Hypothalamus (tissue), 51 donors: ENCODE measurements at places on chromosomes 3 and 15.

DNA sequence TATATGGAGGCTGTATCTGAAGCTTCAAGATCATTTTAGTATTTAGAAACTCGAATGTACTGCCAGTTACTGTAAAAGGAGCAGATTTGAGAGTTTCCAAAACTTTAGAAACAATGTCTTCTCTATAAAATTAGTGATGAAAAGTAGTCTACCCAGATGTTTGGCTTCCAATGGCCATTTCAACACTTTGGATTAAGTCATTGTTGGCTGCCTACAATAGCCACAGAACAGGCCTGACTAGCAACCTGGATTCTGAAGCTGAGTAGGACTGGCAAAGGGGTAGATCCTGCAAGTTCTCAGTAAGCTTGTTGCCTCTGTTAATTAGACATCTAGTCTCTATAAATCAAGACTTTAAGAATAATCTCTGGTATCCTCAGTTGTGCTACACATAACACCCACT, 239.0 kb upstream of the KCNMB2 start:
- no peak for DNase-seq

DNA sequence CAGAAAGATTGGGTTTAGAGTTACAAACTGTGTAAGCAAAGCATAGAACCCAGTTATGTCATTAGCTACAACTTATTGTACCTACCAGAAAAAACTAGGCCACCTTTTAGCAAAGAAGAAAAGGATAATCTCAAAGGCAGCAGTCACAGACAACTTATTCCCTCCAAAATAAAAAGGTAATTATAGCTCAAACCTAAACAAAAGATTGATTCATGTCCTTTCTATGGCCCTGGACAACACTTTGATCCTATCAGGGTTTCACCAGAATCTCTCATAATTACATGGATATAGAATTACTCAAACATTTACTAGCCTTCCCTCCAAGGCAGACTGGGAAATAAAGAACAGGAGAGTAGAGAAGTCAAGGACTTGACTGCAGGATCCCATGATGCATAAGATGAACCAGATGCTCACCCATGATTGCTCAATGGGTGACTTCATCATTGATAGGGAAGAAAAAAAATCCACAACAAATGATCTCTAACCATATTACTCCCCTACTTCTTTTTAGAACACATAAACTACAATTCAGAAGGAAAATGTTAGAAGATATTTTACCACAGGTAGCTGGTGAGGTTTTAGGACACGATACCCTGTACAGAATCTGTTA, 17.4 kb downstream of the DET1 start:
- DNase-seq = no peak

DNA sequence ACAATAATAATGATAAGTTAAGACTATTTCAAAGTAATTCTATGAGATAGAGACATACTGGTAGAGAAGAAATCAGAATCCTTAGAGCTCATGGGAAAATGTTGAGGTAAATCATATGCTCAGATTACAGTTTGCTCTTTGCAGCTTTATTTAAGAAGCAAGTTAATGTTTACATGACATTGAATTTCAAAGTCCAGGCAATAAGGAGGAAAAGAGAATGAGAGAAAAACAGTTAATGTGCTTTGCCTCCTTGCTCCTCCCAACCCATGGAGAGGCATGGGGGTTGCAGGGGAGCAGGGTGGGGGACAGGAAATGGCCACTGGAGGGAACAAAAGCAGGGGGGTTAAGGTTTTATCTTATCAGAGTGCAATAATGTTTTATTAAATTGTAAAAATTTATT, 42.2 kb upstream of the ZBTB38 start:
- no peak for DNase-seq

- no peak for DNase-seq
These were observed 48.2 kb upstream of the TEX264 start for GRCh38 chr3:51622868-51623267.

DNA sequence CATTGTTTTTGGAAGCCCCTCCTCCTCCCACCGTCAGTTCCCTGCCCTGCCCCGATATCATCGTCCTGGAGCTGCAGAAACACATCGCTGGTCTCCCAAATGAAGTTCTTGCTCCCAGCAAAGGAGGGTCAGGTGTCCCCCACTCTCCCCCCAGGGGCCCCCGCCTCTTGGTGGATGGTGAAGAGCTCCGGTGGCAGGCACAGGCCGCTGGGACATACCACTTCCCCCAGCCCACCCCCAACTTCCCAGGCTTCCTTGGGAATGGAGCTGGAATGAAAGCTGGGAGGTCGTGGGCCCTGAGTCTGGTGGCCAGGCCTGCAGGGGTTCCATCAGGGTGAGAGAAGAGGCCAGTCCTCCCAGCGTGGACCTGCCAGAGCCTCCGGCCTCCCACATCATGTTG, 137.7 kb downstream of the CHSY1 start:
- no peak for DNase-seq

DNA sequence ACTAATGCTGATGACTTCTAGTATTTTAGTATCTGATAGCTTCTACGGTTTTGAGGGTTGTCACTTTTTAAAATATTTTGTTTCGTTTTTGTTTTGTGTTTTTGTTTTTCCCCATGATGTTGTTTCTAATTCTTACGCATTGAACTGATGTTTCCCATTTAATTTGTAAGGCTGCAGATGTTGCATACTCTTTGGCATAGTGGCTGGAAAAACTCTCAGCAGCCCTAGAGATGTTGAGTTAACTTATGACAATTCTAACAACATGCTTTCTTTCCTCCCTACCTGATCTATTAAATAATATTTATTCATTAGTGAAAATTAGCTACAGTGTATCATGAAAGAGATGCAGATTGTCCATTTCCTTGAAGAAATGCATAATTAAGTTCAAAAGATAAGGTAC, 559.3 kb upstream of the GRM7 start:
- DNase-seq = no peak

DNA sequence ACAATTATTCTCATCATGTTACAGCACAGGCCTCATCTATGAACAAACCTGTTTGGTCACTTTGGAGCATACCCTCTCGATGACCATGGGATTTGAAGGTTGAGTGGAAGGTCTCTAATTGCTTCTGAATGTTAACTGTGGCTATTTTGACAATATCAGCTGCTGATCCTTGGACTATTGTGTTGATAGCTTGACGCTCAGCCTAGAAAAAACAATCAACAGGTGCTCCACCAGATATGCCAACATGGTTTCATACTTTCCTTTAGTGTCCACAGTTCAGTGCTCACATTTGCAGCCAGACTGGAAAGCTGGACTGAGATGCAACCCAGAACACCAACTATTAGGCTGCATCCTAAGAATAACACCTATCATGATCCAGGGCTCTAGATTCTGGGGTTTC, 109.7 kb downstream of the POLQ start:
- no peak for DNase-seq

GRCh38 chr3:56997675-56998074, 62.8 kb upstream of the SPATA12 start:
- DNase-seq = no peak

GRCh38 chr3:161050935-161051334, 54.2 kb downstream of the B3GALNT1 start:
- no peak for DNase-seq

DNA sequence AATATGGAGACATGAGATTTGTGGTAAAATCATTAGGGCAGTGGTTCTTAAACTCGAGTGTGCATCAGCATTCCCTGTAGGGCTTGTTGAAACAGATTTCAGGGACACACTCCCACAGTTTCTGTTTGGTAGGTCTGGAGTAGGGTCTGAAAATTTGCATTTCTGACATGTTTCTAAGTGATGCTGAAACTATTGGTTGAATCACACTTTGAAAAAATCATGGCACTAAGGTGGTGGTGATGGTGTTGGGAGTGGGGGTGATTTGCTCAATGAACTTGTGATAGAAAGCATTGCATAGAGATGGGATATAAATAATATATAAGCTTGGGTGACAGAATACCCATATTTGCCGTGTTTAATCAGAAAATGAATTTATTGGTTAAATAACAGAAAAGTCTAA, 11.3 kb downstream of the MITF start:
- DNase-seq = no peak

GRCh38 chr3:177385831-177386301, 188.6 kb upstream of the TBL1XR1 start:
- DNase-seq = no peak

DNA sequence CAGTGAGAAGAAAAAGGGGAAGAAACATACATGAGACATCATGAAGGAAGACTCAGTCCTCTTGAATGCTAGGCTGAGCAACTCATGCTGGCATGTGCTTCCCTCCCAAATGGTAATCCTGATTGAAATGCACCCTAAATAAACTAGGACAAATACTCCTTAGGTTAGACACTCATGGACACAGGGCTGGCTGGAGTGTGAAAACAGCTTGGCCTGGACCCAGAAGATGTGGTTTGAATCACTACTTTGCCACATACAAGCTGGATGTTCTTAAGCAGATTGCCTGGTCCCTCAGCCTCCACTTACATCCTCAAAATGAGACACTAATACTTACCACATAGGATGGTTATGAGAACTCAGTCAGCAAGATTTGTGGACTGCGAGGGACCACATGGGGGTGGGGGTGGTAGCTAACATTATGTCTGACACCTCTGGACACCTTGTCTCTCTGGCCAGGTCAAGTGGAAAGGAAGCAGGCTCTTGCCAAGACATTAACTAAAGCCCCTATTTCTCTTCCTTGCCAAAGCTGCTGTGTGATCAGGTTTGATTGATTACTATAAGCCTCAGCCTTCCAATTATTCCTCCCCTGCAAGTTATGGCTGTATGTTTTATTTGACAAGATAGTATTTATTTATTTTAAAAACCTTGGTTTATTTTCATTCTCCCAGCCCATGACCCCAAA, 138.9 kb upstream of the SLC7A14 start:
- DNase-seq = no peak

DNA sequence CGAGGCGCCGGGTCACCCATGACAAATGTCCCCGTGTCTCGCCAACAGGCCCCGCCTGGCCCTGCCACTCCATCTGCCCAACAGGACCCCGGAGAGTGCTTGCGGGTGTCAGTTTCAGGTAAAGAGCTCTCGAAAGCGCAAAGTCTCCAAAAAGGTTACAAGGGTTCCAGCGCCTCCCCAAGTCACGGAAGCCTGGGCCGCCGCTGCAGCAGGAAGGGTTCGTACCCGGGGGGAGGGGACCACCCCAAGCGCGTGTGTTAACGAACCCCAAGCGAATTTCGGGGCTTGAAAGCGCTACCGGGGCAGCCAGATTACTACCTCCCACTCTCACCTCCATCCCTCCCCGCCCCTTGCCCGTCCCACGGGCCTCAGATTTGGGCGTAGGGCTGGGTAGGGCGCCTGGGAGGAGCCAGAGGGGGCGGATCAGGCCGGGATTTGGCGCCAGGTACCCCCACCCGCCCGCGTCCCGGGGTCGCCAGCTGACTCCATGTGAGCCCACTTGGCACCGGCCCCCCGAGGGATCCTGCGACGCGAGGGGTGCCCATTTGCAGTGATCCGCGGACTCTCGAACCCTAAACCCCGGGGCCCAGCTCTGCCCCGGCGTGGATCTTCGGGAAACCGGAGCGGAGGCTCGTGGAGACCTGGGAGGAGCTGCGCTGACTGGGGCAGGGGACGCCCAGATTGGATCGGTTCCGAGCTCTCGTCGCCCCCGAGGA, 85.9 kb downstream of the NR2F2 start:
- no peak for DNase-seq

GRCh38 chr3:30649572-30650318, 43.3 kb downstream of the TGFBR2 start:
- no peak for DNase-seq

DNA sequence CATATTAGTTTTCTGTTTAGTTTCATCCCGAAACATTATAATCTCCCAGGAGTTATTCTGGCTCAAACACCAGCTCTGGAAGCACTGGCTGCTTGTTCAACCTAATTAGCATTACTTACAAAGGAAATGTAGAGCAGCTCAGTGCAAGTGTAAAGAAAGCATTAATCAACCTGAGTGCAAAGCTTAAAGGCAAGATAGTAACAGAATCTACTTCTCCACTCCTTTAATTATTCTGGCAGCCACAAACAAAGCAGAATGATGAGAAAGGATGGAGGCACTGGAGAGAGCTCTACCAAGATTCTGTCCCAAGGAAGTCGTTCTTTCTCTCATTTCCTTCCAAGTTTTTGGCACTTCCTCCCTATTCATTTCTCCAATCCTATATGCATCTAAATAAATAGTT, 1384.0 kb downstream of the ZPLD1 start:
- no peak for DNase-seq

DNA sequence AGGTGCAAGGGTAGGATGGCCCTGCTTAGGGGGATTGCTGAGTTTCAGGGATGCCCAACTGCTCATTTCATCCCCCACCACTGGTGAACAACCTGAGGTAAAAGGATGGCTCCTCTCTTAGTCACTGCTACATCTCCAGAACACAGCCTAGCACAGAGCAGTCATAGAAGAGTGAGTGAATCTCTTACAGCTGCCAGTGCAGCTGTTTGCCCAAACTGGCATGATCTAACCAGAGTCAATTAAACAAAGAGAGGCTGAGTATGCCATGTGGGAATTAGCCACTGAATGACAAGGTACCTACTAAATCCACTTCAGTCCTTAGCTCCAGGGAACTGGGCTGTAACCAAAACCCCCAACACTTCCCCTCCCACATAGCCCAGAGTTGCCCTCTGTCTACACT, 6.8 kb upstream of the NCKIPSD start:
- DNase-seq = no peak

DNA sequence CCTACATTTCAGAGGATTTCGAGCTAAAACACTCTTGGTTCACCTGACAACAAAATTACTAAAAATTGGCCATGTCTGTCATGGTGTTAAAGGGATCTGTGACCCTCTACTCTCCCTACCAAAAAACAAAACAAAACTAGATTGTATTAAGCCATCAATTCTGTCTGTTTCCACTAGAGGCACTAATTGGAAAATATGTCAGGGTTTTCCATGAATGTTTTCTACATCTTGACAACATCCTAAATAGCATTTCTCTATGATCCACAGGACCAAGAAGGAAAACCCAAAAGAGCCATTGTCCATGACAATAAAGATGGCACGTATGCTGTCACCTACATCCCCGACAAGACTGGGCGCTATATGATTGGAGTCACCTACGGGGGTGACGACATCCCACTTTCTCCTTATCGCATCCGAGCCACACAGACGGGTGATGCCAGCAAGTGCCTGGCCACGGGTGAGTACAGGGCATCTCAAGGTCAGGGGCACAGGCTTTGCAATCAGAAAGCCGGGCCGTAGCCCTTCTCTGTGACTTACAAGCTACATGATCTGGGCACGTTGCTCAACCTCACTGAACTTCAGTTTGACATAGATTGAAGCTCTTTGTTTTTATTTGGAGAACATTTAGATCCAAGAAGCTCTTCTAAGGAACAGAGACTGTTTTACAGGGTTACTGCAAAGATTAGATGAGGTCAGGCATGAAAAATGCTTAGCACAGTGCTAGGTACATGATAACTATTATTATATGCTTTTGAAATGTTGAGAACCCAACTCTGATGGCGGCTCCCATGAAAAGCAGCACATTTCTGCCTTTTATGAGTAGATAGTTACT, 74.8 kb downstream of the DNASE1L3 start:
- DNase-seq = no peak

GRCh38 chr15:28900892-28901586, 15.3 kb downstream of the APBA2 start:
- DNase-seq = no peak
